Dermis lymphatic vessel endothelial cell (primary cell): ENCODE measurements at places on chromosomes 4 and X. TPM values are rescaled to one million over a fixed set of nuclear protein-coding genes. Genes with fewer than 3 reads are reported as not detected.

The SLC9B2 gene
- total RNA-seq: 16.9 and 23.5 TPM in 2 replicates

The MAD2L1 gene
- total RNA-seq: 6.0 and 7.2 TPM in 2 replicates

The HERC6 gene
- total RNA-seq: 4.6 and 4.8 TPM in 2 replicates

The CXCL10 gene
- not detected in 2 replicates for total RNA-seq

The GAGE12J gene
- total RNA-seq: not detected in 2 replicates

The BTC gene
- total RNA-seq: not detected in 2 replicates

The MAGED4B gene
- total RNA-seq: 34.3 and 39.0 TPM in 2 replicates

The GPR143 gene
- total RNA-seq: 2.0 and 4.4 TPM in 2 replicates

The MAGEA2B gene
- not detected in 2 replicates for total RNA-seq

The TMEM31 gene
- 0.09 TPM in 1 of 2 replicates, not detected in the other for total RNA-seq

The KIT gene
- 0.60 and 1.1 TPM in 2 replicates for total RNA-seq

The RXFP1 gene
- total RNA-seq: not detected in 2 replicates

The ATP1B4 gene
- total RNA-seq: not detected in 2 replicates

The GABRG1 gene
- total RNA-seq: not detected in 2 replicates

The TLR7 gene
- total RNA-seq: not detected in 2 replicates

The HSD17B10 gene
- 76.6 and 81.2 TPM in 2 replicates for total RNA-seq

The NDP gene
- total RNA-seq: not detected in 2 replicates

The CT45A10 gene
- not detected in 2 replicates for total RNA-seq

The IBSP gene
- total RNA-seq: not detected in 2 replicates

The ARHGAP10 gene
- 8.9 and 9.7 TPM in 2 replicates for total RNA-seq

The NXF3 gene
- not detected in 2 replicates for total RNA-seq

The SMIM43 gene
- 0.09 and 0.33 TPM in 2 replicates for total RNA-seq

The TRIM75 gene
- total RNA-seq: not detected in 2 replicates

The SPANXC gene
- not detected in 2 replicates for total RNA-seq

The KLHL4 gene
- total RNA-seq: 126 and 135 TPM in 2 replicates

The RPS6KA6 gene
- 0.54 and 2.0 TPM in 2 replicates for total RNA-seq

The CENPVL2 gene
- not detected in 2 replicates for total RNA-seq

The GRIA2 gene
- not detected in 2 replicates for total RNA-seq

The PF4V1 gene
- total RNA-seq: not detected in 2 replicates

The RS1 gene
- not detected in 2 replicates for total RNA-seq

The FMR1NB gene
- total RNA-seq: not detected in 2 replicates

The WDR17 gene
- total RNA-seq: 0.09 TPM in 1 of 2 replicates, not detected in the other
